ENCODE measurements at places on chromosomes 7 and 10.

DNA sequence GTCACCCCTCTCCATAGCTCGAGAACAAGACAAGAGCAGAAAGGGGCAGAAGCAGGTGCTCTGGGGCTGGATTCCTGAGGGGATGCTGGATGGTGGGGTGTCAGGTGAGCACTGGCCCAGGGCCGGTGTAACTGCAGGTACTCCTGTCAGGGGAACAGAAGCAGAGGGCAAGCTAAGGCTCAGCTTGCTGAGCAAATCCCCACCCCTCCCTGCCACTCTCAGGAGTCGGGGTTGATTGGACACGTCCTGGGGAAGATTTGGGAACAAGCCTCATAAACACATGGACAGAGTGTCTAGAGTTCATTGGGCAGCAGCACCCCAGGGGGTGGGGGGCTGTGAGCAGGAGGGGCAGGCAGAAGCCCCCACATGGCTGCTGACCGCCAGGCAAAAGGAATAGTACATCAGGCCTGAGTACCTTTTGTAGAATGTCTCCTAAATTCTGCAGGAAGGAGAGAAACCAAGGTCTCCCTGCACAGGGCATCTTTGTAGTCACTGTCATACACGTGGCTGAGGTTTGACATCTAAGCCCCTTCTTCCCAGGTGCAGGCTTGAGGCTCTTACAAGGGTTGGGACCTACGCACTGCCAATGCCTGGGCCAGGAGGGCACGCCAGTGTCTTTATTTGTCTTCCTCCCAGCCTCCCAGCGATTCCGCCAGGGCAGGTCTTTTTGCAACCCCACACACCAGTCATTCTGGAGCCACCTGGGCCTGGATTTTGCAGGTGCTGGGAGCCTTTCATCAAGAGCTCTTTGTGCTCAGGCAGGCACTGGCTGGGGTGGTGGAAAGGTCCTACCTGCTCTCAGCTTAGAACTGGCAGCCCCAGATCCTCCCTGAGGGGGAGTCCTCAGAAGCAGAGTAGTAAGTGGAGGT is 2.8 kb downstream of the CALML3 start:
- DNase-seq: no peak

- DNase-seq: no peak
These were observed 286.7 kb upstream of the PRKCQ start for GRCh38 chr10:6866757-6867156.

GRCh38 chr10:76398043-76398710 is 966.8 kb downstream of the LRMDA start:
- no peak for DNase-seq

GRCh38 chr10:23459308-23459939 is 20.5 kb downstream of the OTUD1 start:
- DNase-seq: no peak

- no peak for DNase-seq
These were observed 6.0 kb downstream of the RFC2 start for GRCh38 chr7:74248156-74248555.

DNA sequence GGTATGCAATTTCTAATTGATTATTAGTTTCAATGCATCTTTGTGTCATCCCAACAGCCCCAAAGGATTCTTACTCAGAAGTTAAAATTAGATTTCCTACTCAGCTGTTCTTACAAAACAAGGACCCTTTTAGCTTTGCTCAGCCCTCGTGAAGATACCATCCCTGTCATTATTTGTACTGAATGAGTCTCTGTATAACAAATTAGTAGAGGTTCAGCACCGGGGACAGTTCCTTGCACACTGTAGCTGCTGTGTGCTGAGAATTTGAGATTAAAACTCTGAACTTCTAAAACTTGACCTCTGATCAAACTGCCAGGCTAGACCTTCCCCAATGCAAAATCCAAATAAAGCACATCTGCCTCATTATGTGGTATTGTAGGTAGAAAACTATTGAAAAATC is 299.1 kb downstream of the LHFPL3 start:
- peak; percentile 3 for DNase-seq

- no peak for DNase-seq
These were observed 154.0 kb downstream of the PLXDC2 start for GRCh38 chr10:19970256-19970655.

- no peak for DNase-seq
These were observed 19.7 kb downstream of the CLRN3 start for GRCh38 chr10:127872871-127873600.

- DNase-seq: no peak
These were observed 155.6 kb upstream of the YAE1 start for GRCh38 chr7:39410582-39410981.

DNA sequence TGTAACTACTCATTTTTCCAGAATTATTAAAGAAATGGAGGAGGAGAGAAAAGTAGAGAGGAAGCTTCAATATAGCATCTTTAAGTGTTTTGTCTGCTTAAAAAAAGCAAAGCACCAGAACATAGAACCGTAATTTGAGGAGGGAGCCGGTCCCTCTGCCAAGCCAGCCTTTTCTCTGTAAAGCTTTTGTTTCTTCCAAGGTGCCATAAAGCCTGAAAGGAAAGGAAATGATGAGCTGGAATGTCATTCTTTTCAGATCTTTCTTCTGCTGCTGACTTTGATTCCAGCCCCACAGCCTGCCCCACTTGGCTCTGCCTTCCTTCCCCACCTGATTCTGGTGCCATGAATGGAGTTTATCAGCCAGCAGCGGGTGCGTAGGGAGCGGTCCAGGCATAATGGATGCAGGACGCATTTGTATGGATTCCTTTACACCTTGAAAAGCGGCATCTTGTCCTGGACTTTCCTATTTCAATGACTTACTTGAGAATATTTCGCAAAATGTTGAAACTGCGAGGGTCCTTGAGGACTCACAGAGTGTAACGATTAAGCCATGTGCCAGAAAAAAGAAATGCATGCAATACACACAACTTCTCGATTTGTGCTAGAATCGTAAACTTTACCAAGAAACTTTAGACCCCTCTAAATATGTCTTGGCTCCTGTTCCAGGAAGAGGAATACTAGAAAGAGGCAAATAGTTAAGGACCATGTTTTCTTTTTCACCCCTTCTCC is 569.5 kb upstream of the MGMT start:
- DNase-seq: no peak

DNA sequence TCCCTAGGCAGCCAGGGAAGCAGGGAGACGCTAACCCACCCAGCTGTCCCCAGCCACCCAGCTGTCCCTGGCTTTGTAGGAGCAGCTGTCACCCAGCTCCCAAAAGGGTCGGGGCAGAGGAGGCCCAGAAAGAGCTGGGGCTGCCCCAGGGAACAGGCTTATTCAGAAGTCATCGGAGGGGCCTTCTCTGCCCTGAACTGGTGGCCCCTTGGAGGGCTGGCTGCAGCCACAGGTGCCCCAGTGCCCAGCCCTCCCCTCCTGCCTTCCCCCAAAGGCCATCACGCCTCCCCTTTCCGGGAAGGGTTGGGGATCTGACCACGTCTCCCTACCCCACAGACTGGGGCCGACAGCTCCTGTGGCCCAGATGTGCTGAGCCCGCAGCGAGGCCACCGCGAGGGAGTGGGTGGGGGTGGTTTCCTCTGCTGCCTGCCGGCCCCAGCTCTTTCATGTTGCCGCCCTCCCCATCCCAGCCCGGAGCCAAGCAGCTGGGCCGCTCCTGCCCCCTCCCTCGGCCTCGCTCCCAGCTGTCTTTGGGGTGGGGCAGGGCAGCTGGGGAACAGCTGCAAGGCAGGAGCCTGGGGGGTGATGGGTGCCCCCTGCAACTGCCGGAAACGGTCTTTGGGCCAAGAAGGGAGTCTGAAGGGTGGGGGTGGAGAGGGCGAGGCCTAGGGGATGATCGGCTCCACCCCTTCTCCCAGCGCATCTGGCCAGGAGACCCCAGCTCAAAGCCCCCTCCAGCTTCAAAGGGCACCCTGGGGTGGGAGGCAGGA is 16.8 kb downstream of the TRIM8 start:
- DNase-seq: peak; percentile 85

GRCh38 chr10:123519861-123520260 is 146.3 kb upstream of the GPR26 start:
- no peak for DNase-seq

- DNase-seq: no peak
These were observed 2.9 kb downstream of the C1QL3 start for GRCh38 chr10:16518822-16519221.

- DNase-seq: peak; percentile 89
These were observed 104.4 kb downstream of the PTPRE start for GRCh38 chr10:128011059-128011979.

DNA sequence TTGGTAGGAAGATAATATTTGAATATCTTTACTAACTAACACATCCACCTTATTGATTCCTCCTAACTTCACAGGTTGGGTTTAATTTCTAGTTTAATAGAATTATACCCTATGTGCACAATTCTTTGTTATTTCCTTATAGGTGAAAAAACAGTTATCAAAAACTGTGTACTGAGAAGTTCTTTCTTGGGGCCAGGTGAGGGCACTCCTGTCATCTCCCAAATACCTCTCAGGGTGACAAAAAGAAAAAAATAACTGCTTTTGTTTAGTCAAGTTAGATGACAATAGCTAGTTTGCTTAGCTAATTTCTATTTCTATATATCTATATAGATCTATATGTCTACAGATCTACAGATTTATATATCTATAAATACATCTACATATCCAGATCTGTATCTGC is 10.1 kb downstream of the FZD8 start:
- no peak for DNase-seq

DNA sequence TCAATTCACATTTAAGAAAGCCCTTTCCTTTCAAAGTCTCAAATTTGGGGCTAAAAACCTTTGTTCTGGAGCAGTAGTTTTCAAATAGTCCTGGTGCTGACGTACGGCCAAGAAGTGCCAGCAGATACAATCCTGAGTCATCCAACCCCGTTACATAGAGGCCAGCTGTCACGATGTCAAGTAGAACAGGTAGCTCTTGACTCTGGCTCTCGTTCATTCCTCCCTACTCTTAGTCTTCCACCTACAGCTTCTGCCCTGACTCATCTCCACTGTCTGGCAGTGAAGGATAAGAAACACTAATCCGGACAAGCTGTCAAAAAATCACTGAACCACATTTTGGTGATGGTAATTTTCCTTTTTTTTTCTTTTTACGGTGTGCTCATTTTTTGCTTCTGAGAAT is 132.4 kb upstream of the PTN start:
- DNase-seq: no peak

- DNase-seq: no peak
These were observed 37.1 kb downstream of the GPR26 start for GRCh38 chr10:123703195-123703790.

GRCh38 chr7:157775021-157775559 is 438.3 kb downstream of the DNAJB6 start:
- no peak for DNase-seq

DNA sequence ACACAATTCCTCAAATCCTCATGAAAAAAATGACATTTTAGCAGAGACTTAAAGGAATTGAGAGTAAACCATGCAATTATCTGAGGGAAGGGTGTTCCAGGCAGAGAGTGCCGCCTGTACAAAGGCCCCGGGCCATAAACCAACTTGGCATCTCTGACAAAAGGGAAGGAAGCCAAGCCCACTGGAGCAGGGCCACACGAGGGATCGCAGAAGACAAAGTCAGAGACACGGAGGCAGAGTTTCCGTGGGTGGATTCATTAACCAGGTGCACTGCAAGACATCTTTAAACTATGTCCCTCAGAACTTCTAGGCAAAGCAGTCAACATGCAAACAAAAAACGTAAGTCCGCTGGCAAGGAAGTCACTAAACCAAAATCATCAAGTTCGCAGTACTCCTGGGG is 92.0 kb downstream of the SFMBT2 start:
- DNase-seq: no peak

DNA sequence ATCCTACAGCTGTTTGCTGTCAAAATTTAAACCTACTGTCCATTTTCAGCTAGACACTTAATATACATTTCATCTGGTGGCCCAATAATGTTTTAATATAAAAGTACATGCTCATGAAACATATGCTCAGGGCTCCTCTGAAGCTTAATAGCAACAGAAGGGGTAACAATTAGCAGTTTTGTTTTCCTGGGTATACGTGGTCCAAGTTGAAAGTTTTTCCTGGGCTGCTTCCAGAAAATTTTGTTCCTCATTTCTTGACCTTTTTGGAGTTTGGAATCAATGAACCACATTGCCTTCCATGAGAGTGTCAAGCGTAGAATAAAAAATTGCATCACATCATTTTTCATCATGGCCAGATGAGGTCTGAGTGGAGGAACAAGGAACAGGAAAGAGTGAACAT is 537.3 kb upstream of the MGMT start:
- DNase-seq: no peak

- DNase-seq: no peak
These were observed 18.3 kb upstream of the SLC29A3 start for GRCh38 chr10:71300555-71301370.

- peak; percentile 21 for DNase-seq
These were observed 37.7 kb downstream of the ZMIZ1 start for GRCh38 chr10:79106256-79107050.

DNA sequence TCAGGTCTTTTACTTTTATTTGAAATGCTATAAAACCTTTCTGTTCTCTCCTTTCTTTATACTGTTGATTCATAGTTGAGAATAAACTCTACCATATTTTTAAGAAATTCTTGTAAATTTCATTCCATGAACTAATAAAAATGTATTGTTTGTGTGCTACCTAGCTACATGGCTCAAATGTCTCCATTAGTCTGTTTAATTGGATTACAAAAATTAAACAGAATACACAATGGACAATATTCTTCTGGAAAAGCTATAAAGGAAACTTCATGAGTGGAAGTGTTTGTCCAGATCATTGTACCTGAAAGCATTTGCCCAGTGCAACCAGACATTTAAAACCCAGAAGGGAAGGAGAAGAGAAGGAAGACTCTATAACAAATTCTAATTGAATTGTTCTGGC is 20.1 kb downstream of the KCND2 start:
- DNase-seq: no peak
